ENCODE measurements at places on chromosomes 5 and 9.

DNA sequence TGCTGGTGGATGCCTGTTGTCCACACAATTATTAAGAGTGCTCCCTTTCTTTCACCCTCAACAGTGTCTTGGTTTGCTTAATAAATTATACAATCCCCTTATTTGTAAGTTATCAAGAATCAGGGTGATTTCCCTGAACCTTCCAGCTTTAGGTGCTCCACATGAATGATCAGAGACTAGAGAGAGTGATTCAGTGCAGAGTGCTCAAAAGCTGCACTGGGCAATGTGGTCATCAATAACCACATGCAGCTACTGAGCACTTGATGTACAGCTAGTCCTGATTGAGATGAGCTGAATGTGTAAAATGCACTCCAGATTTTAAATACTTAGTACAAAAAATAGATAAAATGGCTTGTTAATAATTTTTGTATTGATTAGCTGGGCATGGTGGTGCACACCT lies 76.8 kb upstream of the TRIO start:
- H3K4me3 ChIP-seq, result no peak overlapping the region
- no peaks in the 10 kb centered on the region for H3K27me3 ChIP-seq
- no peaks in the 10 kb centered on the region for H3K36me3 ChIP-seq
- DNase-seq, result no peak

- H3K27me3 ChIP-seq, result no peaks in the 10 kb centered on the region
- no peak overlapping the region for H3K4me3 ChIP-seq
- H3K4me1 ChIP-seq, result peaks cover 7% of the 10 kb centered on the region
- H3K27ac ChIP-seq, result no peak overlapping the region
- DNase-seq, result no peak
Measured at GRCh38 chr5:10262995-10263394, 12.9 kb downstream of the CCT5 start.

DNA sequence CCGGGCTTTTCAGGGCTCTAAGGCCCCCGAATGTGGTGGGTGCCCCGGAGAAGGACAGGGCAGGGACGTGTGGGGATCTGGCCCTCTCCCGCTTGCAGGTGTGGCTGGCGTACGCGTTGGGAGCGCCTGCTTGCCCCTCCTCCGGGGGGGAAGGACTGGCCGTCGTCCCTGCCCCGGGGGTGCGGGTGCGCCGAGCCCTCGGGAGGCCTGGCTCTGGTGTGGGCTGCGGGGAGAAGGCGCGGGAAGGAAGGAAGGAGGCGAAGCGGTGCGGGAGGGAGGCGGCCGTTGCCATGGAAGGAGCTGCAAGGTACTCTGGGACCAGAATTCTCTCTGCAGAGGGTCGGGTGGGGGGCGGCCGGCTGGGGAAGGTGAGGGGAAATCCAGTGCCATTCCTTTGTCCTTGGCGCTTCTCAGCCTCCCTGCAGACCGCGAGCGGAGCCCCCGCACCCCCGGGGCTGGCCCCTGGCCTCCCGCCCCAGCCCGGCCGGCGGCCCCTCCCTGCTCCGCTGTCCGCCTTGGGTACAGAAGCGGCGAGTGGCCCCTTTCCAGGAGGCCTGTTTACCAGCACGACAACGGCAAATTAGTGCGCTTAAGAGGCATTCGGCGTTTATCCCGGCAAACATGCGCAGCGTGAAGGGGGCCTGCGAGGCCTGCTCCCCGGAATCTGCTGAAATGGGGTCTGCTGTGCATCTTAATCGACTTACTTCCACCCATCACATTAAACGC lies 67.1 kb upstream of the UNC5A start:
- no peaks in the 10 kb centered on the region for H3K36me3 ChIP-seq
- H3K4me3 ChIP-seq, result peak overlapping the region; percentile 1
- H3K27ac ChIP-seq, result no peak overlapping the region
- peaks cover 100% of the 10 kb centered on the region for H3K27me3 ChIP-seq
- peaks cover 6% of the 10 kb centered on the region for H3K4me1 ChIP-seq

- DNase-seq, result no peak
- H3K4me1 ChIP-seq, result peaks cover 18% of the 10 kb centered on the region
- no peaks in the 10 kb centered on the region for H3K27me3 ChIP-seq
- no peaks in the 10 kb centered on the region for H3K36me3 ChIP-seq
- H3K4me3 ChIP-seq, result no peak overlapping the region
Measured at GRCh38 chr9:76796296-76796695, 32.1 kb downstream of the PCA3 start.

GRCh38 chr5:147327421-147327820 lies 92.6 kb downstream of the STK32A start:
- no peak for DNase-seq
- H3K4me3 ChIP-seq, result no peak overlapping the region
- no peaks in the 10 kb centered on the region for H3K27me3 ChIP-seq
- H3K27ac ChIP-seq, result no peak overlapping the region
- no peaks in the 10 kb centered on the region for H3K36me3 ChIP-seq

- H3K27me3 ChIP-seq, result no peaks in the 10 kb centered on the region
- no peaks in the 10 kb centered on the region for H3K36me3 ChIP-seq
- no peaks in the 10 kb centered on the region for H3K4me1 ChIP-seq
- peak overlapping the region; percentile 39 for H3K27ac ChIP-seq
- peak; percentile 8 for DNase-seq
Measured at GRCh38 chr5:175246242-175246888, 197.6 kb downstream of the DRD1 start.

DNA sequence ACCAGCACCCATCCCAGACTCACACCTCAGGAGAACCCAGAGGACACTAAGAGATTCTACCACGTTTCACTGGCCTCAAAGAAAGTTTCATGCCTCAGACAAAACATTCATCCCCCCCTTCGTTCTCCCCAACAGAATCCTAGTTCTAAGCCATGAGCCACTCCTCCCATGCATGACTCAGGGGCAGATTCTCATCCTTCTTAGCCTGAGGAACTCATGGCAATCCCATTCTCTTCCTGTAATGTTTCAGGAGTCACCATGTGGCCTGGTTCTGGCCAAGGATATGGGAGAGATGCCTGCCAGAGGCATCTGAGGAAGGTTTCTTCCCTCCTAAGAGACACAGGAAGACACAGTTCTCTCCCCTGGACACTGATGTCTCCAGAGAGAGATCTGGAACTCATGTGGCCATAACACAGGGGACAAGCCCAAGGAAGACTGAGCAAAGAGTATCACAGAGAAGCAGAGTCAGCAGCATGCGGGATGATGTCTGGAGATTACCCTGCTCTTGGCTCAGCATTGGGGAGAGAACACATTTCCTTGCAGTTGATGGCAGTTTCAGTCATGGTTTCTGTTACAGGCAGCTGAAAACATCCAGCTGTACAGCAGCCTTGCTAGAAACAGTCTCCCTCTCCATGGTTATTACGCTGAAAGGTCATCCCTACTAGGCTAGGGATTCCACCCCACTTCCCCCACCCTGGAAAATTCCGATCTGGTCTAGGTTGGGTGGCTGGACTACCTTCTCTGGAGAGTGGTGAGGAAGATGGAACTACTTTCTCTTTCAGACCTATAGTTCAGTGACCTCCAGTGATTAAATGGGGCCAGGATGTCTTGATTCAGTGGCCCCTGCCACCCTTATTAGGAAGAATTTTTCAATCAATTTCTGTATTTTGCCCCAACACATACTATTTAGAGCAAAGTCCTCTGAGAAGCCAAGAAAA lies 115.4 kb downstream of the ZNF608 start:
- no peak overlapping the region for H3K4me3 ChIP-seq
- DNase-seq, result no peak
- H3K27me3 ChIP-seq, result no peaks in the 10 kb centered on the region
- H3K27ac ChIP-seq, result no peak overlapping the region
- H3K36me3 ChIP-seq, result no peaks in the 10 kb centered on the region
